ENCODE measurements at places on chromosomes 11 and 22.

GRCh38 chr11:479311-479710, 27.7 kb downstream of the RNH1 start:
- no peaks in the 10 kb centered on the region for H3K36me3 ChIP-seq
- H3K27me3 ChIP-seq, result no peaks in the 10 kb centered on the region
- H3K4me1 ChIP-seq, result no peaks in the 10 kb centered on the region
- no peak overlapping the region for H3K27ac ChIP-seq
- no peak overlapping the region for H3K4me3 ChIP-seq

DNA sequence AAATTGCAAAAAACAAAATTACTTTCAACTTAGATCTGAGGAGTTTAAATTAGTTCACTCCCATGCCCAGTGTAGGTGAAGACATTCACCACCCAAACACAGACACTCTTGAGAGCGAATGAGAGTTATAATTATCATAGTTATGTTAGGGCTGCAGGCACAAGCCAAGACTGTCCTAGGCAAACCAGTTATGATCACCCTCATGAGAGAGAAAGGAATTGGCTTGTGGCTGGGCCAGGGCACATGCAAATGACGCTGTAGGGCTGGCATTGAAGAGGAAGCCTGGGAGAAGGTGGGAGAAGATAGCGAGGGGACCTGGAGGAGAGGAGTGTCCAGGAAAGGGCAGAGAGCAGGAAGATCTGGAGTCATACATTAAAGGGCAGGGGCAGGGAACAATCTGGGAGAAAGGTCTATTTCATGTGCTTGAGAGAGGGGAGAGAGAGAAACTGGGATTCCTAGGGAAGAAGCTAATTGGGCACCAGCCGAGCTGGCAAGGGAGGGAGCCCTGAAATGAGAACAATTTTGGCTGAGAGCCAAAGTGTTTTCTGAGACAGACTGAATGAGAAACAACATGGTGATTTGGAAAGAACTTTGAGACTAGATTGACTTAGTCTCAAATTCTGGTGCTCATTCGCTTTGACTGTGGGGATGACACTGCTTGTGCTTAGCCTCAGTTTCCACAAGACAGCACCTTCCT, 279.9 kb downstream of the KIRREL3 start:
- H3K4me1 ChIP-seq, result no peaks in the 10 kb centered on the region
- H3K4me3 ChIP-seq, result no peak overlapping the region
- H3K27ac ChIP-seq, result no peak overlapping the region

GRCh38 chr11:128219731-128220120, 367.6 kb downstream of the ETS1 start:
- H3K27me3 ChIP-seq, result no peaks in the 10 kb centered on the region
- no peaks in the 10 kb centered on the region for H3K4me1 ChIP-seq
- no peak overlapping the region for H3K27ac ChIP-seq
- no peak overlapping the region for H3K4me3 ChIP-seq
- DNase-seq, result no peak

- no peaks in the 10 kb centered on the region for H3K36me3 ChIP-seq
- DNase-seq, result no peak
- H3K4me1 ChIP-seq, result no peaks in the 10 kb centered on the region
- H3K4me3 ChIP-seq, result no peak overlapping the region
- no peaks in the 10 kb centered on the region for H3K27me3 ChIP-seq
Measured at GRCh38 chr11:30206249-30206996, 24.4 kb upstream of the FSHB start.

GRCh38 chr11:96275801-96276594, 67.0 kb downstream of the MAML2 start:
- H3K27ac ChIP-seq, result peak overlapping the region; percentile 15
- H3K4me1 ChIP-seq, result no peaks in the 10 kb centered on the region
- H3K4me3 ChIP-seq, result no peak overlapping the region
- H3K36me3 ChIP-seq, result no peaks in the 10 kb centered on the region

DNA sequence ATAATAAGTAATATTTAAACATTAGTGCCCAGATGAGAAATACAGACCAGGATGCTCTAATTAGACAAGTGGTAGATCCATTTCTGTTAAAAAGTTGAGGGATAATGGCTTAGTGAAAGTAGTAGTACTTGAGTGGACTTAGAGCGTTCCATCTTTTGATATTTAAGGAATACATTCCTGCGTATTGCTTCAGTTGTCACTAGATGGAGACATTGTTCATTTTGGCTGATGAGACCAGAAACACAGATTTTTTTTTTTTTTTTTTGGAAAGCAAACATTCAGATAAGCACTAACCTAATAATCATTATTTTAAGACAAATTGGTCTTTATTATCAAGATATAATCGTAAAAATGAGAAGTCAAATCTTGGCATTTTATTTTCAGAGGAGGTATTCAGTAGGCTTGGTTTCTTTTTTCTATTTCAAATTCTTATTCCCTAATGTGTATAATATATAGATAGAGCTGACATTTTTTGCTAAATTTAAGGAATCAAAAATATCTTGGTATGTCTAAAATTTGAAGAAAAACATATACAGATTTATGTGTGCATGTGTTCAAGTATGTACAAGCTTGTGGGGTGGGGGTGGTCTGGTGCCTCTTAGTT, 92.9 kb downstream of the DYNC2H1 start:
- no peak overlapping the region for H3K4me3 ChIP-seq
- no peak for DNase-seq
- H3K36me3 ChIP-seq, result no peaks in the 10 kb centered on the region
- no peak overlapping the region for H3K27ac ChIP-seq

DNA sequence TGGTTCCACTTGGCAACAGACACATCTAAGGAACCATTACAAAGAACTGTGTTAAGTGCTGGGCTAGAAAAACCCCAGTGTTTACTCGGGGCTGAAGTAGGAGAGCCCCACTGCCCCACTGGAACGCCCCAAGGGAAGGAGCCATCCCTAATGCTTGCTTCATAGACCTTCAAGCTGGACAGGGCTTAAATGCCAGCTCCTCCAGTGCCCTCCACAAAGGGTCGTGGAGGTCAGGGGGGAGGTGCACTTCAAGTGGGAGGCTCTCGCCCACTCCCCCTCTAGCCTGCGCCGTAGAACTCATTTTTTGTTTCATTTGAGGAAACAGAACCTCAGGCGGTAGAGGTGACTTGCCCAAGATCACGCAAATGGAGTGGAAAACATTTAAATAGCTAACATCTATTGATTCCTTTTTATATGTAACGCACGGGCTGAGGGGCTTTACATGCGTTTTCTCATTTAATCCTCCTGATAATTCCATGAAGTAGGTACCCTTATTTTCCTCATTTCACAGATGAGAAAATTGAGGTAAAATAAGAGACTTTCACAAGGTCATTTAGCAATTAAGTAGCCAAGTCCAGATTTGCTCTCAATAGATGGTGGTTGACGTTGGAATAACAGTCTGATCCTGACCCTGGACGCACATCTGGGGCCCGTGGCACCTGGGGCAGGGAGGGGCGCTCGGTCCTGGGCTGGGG, 545 bp upstream of the ZDHHC13 start:
- H3K36me3 ChIP-seq, result no peaks in the 10 kb centered on the region
- no peaks in the 10 kb centered on the region for H3K27me3 ChIP-seq
- H3K27ac ChIP-seq, result no peak overlapping the region
- no peak for DNase-seq
- H3K4me1 ChIP-seq, result no peaks in the 10 kb centered on the region

DNA sequence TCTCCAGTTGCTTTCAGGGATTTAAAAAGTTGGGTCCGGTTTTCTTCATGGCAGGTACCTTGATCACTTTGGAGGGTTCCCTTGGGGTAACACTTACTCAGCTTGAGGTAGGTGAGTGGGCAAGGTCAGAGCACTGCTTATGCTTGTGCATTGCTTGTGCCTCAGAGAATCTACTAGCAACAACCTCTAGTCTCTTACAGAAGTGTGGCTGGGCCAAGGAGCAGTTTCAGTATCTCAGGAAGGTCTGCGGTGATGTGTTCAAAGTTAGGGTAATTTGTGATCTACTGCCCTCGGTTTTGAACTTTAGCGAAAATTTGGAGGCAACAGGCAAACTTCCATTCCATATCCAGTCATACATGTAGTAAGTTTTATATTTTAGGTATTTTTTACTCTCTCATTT, 62.8 kb downstream of the NCAM1 start:
- H3K36me3 ChIP-seq, result no peaks in the 10 kb centered on the region
- H3K27me3 ChIP-seq, result no peaks in the 10 kb centered on the region
- H3K4me1 ChIP-seq, result no peaks in the 10 kb centered on the region
- H3K27ac ChIP-seq, result no peak overlapping the region
- H3K4me3 ChIP-seq, result no peak overlapping the region

DNA sequence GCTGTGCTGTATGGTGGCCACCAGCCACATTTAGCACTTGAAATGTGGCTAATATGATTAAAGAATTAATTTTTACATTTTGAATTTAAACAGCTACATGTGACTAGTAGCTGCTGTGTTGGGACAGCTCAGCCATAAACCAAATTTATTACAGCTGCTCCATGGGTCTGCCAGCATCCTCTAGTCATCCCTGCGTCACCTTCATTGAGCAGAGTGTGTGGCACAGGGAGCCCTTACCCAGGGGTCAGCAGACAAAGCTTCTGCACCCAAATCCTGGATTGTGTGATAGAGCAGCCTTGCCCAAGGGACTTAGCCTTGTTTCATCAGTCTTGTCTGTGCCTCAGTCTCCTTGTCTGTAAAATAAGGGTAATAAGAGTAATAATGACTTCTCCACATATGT, 19.4 kb upstream of the ACCSL start:
- no peak overlapping the region for H3K4me3 ChIP-seq
- peaks cover 19% of the 10 kb centered on the region for H3K4me1 ChIP-seq
- DNase-seq, result peak; percentile 46
- no peaks in the 10 kb centered on the region for H3K27me3 ChIP-seq
- peak overlapping the region; percentile 99 for H3K27ac ChIP-seq

GRCh38 chr22:39244496-39245129, at the start of gene PDGFB:
PDGFB (minus strand) TSS chr22:39244982; CDS start chr22:39243963, 1,019 bp downstream.
- H3K27ac ChIP-seq, result peak within 1 kb of the TSS; percentile 66
- no peak for DNase-seq
- H3K27me3 ChIP-seq, result no peaks in the 10 kb centered on the region
- H3K4me3 ChIP-seq, result peak within 1 kb of the TSS; percentile 31
- H3K4me1 ChIP-seq, result peaks cover 28% of the 10 kb centered on the region
- no peaks in the 10 kb centered on the region for H3K36me3 ChIP-seq

DNA sequence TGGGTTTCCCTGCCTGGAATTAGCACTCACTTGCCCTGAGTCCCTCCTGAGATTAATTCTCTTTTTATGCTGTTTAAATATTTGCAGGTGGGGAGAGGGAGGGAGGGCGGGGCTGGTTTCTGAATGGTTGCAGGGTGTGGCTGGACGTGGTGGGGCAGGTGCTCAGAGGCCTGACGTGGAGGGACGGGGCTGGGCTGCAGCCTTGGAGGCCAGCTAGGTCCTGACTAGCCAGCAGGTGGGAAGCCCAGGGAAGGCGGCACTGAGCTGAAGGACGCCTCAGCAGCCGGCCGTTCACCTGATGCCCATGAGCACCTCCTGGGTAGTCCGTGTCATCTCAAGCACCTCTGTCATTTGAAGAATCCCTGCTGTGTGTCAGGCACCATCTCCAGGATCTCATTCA, 21.3 kb downstream of the SGSM1 start:
- no peak overlapping the region for H3K4me3 ChIP-seq
- no peaks in the 10 kb centered on the region for H3K4me1 ChIP-seq
- H3K27me3 ChIP-seq, result no peaks in the 10 kb centered on the region
- no peak for DNase-seq
- H3K27ac ChIP-seq, result no peak overlapping the region

- no peak overlapping the region for H3K4me3 ChIP-seq
- no peaks in the 10 kb centered on the region for H3K36me3 ChIP-seq
- H3K4me1 ChIP-seq, result no peaks in the 10 kb centered on the region
- H3K27ac ChIP-seq, result no peak overlapping the region
- H3K27me3 ChIP-seq, result no peaks in the 10 kb centered on the region
Measured at GRCh38 chr22:47250995-47251765, 488.7 kb downstream of the TBC1D22A start.

DNA sequence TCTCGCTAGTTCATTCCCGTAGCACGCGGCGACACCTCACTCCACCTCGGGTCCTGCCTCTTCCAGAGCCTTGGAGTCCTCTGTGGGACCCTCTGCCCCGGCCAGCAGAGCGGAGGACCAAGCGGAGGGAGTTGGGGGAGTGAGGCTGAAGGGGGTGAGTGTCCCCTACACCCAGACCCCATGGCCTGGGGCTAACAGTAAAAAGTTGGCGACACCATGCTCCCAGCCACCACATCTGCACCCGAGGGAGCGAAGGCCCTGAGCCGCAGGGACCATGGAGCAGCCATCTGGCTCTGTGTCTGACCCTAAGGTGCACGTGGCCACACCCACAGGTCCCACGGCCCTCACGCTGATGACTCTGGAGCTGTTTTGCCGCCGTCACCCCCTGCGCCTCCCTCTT, 293.8 kb downstream of the BRD1 start:
- DNase-seq, result no peak
- H3K4me3 ChIP-seq, result no peak overlapping the region
- H3K4me1 ChIP-seq, result no peaks in the 10 kb centered on the region
- H3K36me3 ChIP-seq, result no peaks in the 10 kb centered on the region

- H3K27me3 ChIP-seq, result no peaks in the 10 kb centered on the region
- no peak for DNase-seq
- H3K4me1 ChIP-seq, result peaks cover 8% of the 10 kb centered on the region
- H3K4me3 ChIP-seq, result no peak overlapping the region
- no peak overlapping the region for H3K27ac ChIP-seq
Measured at GRCh38 chr11:46493791-46494190, 100.0 kb downstream of the AMBRA1 start.

- H3K27ac ChIP-seq, result no peak overlapping the region
- DNase-seq, result no peak
- no peak overlapping the region for H3K4me3 ChIP-seq
- no peaks in the 10 kb centered on the region for H3K4me1 ChIP-seq
- no peaks in the 10 kb centered on the region for H3K27me3 ChIP-seq
- no peaks in the 10 kb centered on the region for H3K36me3 ChIP-seq
Measured at GRCh38 chr11:119618208-119618909, 110.6 kb downstream of the NECTIN1 start.

DNA sequence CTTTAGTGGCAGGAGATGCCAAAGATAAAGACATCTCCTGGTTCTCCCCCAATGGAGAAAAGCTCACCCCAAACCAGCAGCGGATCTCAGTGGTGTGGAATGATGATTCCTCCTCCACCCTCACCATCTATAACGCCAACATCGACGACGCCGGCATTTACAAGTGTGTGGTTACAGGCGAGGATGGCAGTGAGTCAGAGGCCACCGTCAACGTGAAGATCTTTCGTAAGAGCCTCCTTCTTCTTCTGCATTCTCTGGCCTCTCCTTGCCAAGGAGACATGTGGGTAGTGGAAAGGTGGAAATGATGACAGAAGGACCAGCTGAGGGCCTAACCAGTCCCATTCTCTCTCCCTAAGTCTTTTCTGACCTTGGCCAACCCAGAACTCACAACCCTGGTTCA, 110.1 kb upstream of the TTC12 start:
- H3K27me3 ChIP-seq, result no peaks in the 10 kb centered on the region
- no peaks in the 10 kb centered on the region for H3K36me3 ChIP-seq

Data from uterus (tissue), 4 donors.